Natural killer cell treated with Interleukin-12 subunit alpha and Interleukin-12 subunit beta and Interleukin-15 and Interleukin-18, amount 100 ng/mL, for 72 hours (primary cell): ENCODE measurements at places on chromosomes 2 and 18. TPM values are rescaled to one million over a fixed set of nuclear protein-coding genes. Genes with fewer than 3 reads are reported as not detected.

DNA sequence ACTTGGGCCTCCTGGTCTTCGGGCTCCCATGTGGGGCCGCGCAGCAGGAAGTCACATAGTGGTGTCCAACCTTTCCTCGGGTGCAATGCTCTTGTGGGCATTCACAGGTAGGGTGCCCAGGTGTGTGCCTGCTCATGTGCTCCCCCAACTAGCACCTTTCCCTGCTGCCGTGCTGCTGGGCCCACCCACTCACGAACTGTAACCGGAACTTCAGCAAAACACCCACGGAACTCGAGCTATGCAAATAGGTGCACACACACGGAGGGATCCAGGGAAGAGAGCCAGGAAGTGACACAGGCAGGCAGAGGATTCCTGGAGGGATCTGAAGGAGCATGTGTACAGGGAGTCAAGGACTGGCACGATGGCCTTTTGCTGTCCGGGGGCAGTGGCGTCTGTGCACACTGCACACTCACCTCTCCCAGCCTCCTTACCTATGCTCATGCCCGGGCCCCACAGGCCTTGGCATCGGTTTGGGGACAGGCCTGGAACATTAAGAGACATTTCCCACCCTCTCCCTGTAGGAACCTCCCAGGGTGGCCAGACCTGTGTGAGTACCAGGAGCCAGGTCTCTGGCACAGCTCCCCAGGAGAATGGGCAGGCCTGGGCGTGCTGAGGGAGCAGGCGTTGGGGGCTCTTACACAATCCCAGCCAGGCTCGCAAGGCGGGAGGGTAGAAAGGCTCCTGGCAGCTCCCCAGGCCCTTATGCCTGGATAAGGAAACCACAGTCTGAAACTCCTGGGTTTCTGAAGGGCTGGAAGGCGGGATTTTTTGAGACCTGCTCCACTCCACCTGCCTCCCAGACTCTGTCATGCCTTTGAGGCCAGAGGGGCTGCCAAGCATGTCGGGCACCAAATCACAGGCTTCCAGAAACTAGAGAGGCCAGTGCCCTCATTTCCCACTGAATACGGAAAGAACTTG lies 6.6 kb upstream of the PTMA start:
- H3K4me3 ChIP-seq, result no peak overlapping the region
- H3K27ac ChIP-seq, result no peak overlapping the region
- no peaks in the 10 kb centered on the region for H3K27me3 ChIP-seq
- H3K4me1 ChIP-seq, result peaks cover 5% of the 10 kb centered on the region
- no peaks in the 10 kb centered on the region for H3K36me3 ChIP-seq

GRCh38 chr18:45376193-45376592 lies 239.1 kb upstream of the SLC14A2 start:
- H3K36me3 ChIP-seq, result no peaks in the 10 kb centered on the region
- DNase-seq, result no peak
- peaks cover 50% of the 10 kb centered on the region for H3K27me3 ChIP-seq
- no peak overlapping the region for H3K27ac ChIP-seq
- H3K4me1 ChIP-seq, result no peaks in the 10 kb centered on the region

DSG1 gene
- total RNA-seq, result not detected

DNA sequence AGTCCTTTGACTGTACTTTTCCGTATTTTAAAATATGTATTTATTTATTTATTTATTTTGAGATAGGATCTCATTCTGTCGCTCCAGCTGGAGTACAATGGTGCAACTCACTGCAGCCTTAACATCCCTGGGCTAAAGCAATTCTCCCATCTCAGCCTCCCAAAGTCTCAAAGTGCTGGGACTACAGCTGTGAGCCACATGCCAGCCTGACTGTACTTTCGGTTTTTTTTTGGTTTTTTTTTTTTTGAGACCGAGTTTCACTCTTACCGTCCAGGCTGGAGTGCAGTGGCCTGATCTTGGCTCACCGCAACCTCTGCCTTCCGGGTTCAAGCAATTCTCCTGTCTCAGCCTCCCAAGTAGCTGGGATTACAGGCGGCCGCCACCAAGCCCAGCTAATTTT lies 28.9 kb upstream of the CCNYL1 start:
- DNase-seq, result no peak
- no peak overlapping the region for H3K4me3 ChIP-seq
- H3K4me1 ChIP-seq, result no peaks in the 10 kb centered on the region
- no peak overlapping the region for H3K27ac ChIP-seq

GRCh38 chr18:76233406-76233805 lies 261.6 kb downstream of the ZNF516 start:
- H3K4me1 ChIP-seq, result no peaks in the 10 kb centered on the region
- H3K27me3 ChIP-seq, result peaks cover 33% of the 10 kb centered on the region
- no peak overlapping the region for H3K4me3 ChIP-seq
- no peak for DNase-seq

GRCh38 chr2:203659331-203660049 lies 46.9 kb upstream of the CD28 start:
- peaks cover 20% of the 10 kb centered on the region for H3K27me3 ChIP-seq
- no peaks in the 10 kb centered on the region for H3K36me3 ChIP-seq
- H3K27ac ChIP-seq, result no peak overlapping the region
- no peaks in the 10 kb centered on the region for H3K4me1 ChIP-seq
- no peak for DNase-seq
- H3K4me3 ChIP-seq, result no peak overlapping the region

DNA sequence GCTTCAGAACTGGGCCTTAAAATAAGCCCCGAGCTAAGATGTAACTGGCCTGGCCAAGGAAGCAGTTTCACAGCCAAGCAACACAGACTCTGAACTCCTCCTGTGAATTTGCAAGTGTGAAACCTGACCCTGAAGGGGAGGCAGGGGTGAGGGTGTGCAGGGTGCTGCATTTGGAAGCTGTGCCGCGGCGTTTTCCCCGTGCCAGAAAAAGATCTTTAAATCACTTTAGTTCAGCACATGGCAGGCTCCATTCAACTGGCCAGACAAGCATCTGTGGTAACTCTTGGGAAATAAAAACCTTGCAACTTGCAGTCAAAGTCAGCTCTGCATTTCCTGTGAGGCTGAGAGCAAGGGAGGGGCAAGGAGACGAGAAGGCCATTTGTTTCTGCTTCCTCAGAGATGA lies 209.3 kb upstream of the SOX11 start:
- no peak overlapping the region for H3K27ac ChIP-seq
- DNase-seq, result no peak
- no peak overlapping the region for H3K4me3 ChIP-seq

CRYBA2 gene
- total RNA-seq, result not detected

- H3K27me3 ChIP-seq, result no peaks in the 10 kb centered on the region
- H3K4me3 ChIP-seq, result no peak overlapping the region
- no peaks in the 10 kb centered on the region for H3K36me3 ChIP-seq
- no peaks in the 10 kb centered on the region for H3K4me1 ChIP-seq
Measured at GRCh38 chr2:13001408-13001807, 284.7 kb downstream of the TRIB2 start.

GRCh38 chr2:159903443-159904126 lies 105.6 kb upstream of the CD302 start:
- H3K4me1 ChIP-seq, result peaks cover 35% of the 10 kb centered on the region
- H3K27ac ChIP-seq, result peak overlapping the region; percentile 86
- H3K4me3 ChIP-seq, result peak overlapping the region; percentile 99
- H3K27me3 ChIP-seq, result peaks cover 4% of the 10 kb centered on the region
- no peak for DNase-seq

DNA sequence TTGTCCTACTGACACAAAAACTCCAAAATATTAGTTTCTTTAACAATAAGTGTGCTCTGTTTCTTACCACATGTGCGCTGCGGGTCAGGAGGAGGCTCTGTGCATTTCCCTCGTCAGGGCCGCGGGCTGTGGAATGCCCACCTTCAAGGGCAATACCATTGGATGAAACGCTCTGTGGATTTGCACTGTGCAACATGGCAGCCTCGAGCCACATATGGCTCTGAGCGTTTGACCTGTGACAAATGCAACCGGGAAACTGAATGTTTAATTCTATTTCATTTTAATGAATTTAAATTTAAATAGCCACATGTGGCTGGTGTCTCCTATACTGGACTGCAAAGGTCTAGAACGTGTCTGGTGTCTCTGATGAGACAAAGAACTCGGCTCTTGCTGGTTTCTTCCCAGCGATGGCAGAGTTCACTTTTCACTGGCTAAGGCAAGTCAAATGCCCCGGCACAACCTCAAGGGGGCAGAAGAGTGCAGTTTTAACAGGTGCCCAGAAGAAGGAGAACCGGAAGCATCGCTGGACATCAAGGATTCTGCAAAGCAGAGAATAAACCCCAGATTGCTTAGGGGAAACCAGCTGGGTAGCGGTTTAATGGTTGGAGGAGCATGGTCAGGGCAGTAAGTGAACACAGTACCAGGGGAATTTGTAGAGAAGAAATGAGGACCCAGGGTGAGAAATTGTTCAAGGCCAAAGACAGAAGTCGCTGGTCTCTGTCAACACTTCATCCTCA lies 37.0 kb upstream of the TMEM18 start:
- H3K4me1 ChIP-seq, result peaks cover 6% of the 10 kb centered on the region
- H3K4me3 ChIP-seq, result no peak overlapping the region
- DNase-seq, result no peak
- H3K27me3 ChIP-seq, result peaks cover 40% of the 10 kb centered on the region

DNA sequence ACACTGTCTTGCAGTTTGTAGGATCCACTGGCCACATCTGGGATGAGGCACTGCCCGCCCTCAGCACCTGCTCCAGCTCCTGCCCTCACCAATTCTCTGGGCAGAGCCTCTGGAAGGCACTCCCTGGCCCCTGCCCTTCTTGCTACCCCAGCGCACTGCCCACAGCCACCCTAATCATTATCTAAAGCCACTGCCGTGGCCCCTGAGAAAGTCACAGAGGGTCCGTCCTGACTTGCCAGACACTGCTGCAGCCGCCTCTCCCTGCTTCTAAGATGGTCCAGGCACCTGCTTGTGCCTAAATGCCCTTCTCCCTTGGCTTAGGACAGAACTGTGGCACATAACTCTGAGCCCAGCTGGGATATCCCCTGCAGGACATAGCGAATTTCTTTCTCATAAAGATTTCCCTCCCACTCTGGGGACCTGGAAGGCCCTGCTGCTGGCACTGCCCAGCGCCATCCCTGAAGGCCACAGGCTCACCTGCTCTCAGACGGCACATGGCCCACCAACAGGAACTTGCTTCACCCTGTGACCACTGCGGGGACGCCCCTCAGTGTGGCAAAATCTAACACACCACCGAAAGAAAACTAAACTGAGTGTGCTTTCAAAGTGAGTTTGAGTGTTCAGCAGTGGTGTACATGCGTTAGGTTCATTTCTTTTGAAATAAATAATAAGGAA lies 244.9 kb downstream of the HDAC4 start:
- no peak overlapping the region for H3K27ac ChIP-seq
- H3K36me3 ChIP-seq, result no peaks in the 10 kb centered on the region
- H3K27me3 ChIP-seq, result no peaks in the 10 kb centered on the region

DNA sequence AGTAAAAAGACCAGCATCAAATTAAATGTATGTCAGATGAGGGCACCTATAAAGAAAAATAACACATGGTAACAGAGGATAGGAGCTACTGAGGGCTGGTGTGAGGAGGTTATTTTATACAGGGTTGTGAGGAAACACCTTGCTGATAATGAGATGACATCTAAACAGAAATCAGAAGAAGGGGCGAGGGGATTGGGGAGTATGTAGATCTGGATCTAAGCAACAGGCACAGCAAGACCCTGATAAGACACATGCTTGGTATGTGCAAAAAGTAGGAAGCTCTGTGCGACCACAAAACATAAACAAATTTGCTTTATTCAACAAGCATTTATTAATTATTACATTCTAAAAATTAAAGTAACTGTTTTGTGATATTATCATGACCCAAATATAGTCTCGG lies 295.4 kb downstream of the ZEB2 start:
- H3K4me3 ChIP-seq, result no peak overlapping the region
- DNase-seq, result no peak
- peaks cover 16% of the 10 kb centered on the region for H3K4me1 ChIP-seq

DNA sequence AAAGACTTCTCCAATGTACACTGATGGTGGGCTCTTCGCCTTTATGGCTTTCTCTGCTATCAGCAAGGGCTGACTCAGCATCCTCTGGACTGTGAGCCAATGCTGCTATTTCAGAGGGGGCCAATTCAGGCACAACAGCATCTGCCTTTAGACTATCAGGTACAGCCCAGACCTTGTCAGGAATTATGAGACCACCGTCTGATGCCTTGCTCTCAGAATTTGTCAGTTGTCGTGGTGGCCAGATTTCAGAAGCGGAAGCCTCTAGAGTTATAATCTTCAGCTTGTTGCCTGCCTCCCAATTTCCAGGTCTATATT lies 92.7 kb downstream of the ALPK2 start:
- H3K4me1 ChIP-seq, result peaks cover 54% of the 10 kb centered on the region
- peak overlapping the region; percentile 68 for H3K4me3 ChIP-seq
- H3K27me3 ChIP-seq, result peaks cover 23% of the 10 kb centered on the region
- H3K36me3 ChIP-seq, result no peaks in the 10 kb centered on the region

GRCh38 chr2:189943009-189943408 lies 119.5 kb downstream of the MSTN start:
- H3K27me3 ChIP-seq, result no peaks in the 10 kb centered on the region
- peaks cover 13% of the 10 kb centered on the region for H3K36me3 ChIP-seq
- H3K4me1 ChIP-seq, result no peaks in the 10 kb centered on the region
- no peak overlapping the region for H3K4me3 ChIP-seq
- DNase-seq, result no peak

PHLPP1 gene
- total RNA-seq, result 8.3 TPM
